Erythroblast (primary cell): ENCODE measurements at places on chromosomes 11 and 22.
A peak's percentile ranks its signal among the peaks of the same experiment; 100 is the strongest.

- peak; percentile 24 for DNase-seq
Measured at GRCh38 chr11:104650234-104650633, 248.0 kb downstream of the CASP12 start.

DNA sequence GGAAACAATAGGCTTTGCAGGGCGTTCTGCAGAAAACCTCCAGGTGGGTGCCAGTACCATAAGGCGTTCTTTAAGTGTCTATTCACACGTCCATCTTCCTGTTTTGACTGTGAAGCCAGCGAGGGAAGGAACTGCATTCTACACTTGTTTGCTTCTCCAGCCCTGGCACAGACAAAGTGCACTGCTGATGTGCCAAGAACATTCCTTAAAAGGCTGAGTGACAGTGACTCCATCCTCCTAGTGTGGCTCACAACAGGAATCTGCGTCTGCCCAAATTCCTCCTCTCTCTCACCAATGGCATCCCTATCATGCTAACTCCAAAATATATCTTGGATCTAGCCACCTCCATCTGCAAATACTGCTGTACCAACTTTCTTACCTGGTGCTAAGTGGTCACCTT lies 407.4 kb upstream of the SYN3 start:
- no peak for DNase-seq

GRCh38 chr22:49856343-49856742 lies 2.7 kb downstream of the ZBED4 start:
- no peak for DNase-seq

DNA sequence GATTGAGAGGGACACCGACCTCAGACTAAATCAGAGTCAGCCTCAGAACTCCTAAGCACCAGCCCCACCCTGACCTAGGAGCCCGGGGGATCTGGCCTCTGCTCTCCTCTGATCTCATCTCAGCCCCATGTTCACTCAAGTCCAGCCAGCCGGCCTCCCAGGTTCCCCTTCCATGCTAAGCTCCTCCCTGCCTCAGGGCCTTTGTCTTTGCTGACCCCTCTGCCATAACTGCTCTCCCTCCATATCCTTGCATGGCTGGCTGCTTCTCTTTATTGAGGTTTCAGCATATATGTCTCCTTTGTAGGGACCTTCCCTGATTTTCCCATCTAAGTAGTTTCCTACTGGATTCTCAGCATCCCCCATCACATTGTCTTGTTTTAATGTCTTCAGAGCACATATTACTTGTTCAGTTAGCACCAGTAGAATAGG lies 780 bp upstream of the SLC15A3 start:
- no peak for DNase-seq

DNA sequence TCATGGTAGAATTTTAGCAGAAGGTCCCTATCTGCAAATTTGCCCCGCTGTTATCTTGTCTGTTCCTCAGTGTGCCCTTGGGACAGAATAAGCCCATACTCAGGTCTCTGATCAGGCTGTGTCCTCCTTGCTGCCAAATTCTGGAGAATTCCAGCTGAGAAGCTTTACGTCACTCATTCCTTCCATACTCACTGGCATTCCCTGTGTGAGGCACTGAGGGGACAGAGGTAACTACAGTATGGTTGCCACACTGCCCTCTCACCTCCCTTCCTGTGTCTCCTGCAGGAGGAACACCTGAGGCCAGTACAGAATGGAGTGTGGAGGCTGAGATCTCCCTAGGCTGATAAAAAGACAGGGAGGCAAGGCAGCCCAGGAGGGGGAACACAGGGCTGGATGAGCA lies 31.5 kb downstream of the SHISA8 start:
- no peak for DNase-seq

DNA sequence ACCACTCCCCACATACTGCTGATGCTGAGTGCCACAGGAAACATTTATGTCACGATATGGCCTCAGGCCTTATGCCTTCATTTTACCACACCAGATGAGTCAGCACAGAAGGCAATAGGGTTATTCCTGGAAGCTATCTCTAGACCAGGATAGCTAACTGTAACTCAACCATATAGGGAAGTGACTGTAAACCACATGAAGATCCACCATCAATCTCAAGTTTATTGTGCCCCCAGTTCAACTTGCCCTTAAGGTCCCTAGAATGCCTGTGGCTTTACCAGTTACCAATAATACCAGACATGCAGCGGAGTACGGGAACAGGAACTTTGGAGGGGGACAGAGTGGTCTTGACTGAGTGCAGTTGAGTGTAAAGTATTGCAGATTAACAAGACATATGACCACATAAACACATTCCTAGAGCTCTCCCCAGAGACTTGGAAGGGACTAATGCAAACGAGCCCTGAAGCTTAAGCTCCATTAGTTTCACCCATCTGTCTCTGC lies 180.9 kb downstream of the KIF18A start:
- no peak for DNase-seq

GRCh38 chr11:11769362-11769761 lies 72.4 kb upstream of the USP47 start:
- no peak for DNase-seq

GRCh38 chr11:325796-326591 lies 5.3 kb upstream of the IFITM3 start:
- no peak for DNase-seq

- peak; percentile 50 for DNase-seq
Measured at GRCh38 chr22:50267591-50268390, 2.4 kb downstream of the MAPK11 start.

- DNase-seq = no peak
Measured at GRCh38 chr22:29253561-29254285, 14.1 kb downstream of the RHBDD3 start.

- no peak for DNase-seq
Measured at GRCh38 chr11:27770576-27770975, 70.3 kb upstream of the BDNF start.

DNA sequence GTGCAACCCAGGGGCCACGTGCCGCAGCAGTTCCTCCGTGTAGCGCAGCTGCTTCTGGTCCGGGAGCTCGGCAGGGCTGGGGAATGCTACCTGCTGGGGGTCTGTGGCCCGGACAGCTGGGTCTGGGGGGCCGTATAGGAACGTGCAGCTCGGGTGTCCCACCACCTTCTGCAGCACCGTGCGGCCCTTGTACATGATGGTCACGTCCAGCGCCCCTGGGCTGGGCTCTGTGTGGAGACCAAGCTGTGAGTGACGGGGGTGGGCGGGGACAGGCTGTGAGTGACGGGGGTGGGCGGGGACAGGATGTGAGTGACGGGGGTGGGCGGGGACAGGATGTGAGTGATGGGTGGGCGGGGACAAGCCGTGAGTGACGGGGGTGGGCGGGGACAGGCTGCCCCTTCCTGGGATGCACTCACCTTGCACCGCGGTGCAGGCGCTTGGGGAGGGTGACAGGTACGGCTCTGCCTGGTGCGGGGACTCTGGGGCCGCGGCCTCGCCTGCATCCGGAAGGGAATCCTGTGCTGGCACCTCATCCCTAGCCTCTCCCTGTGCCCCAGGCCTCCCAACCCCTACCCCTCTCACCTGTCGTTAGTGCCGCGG lies 2.3 kb downstream of the IRF7 start:
- DNase-seq = peak; percentile 89

GRCh38 chr22:30433773-30434172 lies 8.2 kb downstream of the MTFP1 start:
- no peak for DNase-seq

DNA sequence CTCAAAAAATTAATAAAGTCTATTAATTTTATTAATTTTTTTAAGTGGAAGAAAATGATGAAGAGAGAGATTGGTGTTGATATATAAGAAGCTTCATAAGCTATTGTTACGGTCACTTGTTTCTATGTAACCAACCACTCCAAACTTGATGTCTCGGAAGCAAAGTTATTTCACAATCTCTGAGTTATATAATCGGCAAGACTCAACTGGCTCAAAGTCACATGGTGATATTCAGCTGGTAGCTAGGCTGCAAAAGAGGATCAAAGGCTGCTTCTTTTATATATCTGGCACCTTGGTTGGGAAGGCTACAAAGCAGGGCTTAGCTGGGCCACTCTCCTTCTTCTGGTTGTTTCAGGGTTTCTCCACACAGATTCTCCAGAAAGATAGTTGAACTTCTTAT lies 245.1 kb upstream of the ARHGAP42 start:
- DNase-seq = no peak

DNA sequence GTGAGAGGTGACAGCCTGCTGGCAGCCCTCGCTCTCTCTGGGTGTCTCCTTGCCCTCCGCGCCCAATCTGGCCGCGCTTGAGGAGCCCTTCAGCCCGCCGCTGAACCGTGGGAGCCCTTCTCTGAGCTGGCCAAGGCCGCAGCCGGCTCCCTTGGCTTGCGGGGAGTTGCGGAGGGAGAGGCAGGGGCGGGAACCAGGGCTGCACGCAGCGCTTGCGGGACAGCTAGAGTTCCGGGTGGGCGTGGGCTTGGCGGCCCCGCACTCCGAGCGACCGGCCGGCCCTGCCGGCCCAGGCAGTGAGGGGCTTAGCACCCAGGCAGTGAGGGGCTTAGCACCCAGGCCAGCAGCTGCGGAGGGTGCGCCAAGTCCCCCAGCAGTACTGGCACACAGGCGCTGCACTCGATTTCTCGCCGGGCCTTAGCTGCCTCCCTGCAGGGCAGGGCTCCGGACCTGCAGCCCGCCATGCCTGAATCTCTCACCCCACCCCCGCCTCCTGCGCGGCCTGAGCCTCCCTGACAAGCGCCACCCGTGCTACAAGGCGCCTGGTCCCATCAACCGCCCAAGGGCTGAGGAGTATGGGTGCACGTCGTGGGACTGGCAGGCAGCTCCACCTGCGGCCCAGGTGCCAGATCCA lies 1526.1 kb downstream of the FAM181B start:
- no peak for DNase-seq

DNA sequence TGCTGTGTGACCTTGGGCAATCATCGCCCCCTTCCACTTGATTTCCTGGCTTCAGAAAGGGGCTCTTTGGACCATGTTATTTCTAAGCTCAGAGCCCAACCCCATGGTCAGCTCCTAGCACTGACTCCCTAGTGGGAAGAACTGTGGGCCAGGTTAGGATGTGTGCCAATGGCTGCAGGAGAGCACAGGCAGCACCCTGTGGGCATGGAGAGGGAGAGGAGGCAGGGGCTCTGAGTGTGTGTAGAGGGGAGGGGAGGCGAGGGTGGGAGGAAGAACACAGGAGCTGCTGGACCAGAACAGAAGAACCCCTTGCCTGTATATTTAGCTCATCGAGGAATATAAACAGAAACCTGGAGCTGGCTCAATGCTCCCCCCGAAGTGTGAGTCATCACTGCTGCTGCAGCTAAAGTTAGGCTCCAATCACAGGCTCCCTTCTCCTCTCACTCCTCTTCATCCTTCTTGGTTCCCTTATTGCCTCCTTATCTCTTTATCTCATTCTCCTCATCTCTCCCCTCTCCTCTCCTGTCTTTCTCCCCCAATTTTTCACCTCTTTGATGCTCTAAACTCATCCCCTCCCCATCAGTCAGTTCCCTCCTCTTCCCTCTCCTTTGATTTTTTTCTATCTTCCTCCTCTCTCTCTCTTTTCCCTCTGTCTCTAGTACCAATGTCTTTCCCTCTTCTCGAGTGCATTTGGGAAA lies 14.5 kb upstream of the RPS19BP1 start:
- DNase-seq = no peak
